CD4-positive, alpha-beta T cell treated with Interleukin-17A for 1 hour (primary cell): ENCODE measurements at places on chromosomes 4 and X.

- DNase-seq: no peak
These were observed 14.9 kb downstream of the TIFA start for GRCh38 chr4:112270640-112271421.

DNA sequence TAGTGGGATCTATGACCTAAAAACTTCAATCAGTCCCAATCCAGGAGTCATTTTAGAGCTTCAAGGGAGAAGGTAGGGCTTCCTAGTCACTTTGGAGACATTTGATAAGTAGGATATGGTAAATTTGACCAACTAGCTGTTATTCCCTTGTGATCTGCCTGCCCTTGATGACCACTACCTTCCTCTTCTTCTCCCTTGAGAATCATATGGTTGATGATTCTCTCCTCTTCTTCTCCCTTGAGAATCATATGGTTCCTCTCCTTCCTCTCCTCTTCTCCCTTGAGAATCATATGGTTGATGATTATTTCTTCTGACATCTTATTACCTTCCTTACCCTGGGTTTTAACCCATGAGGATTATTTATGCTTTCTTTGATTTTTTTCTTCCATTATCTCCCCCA lies 482.6 kb upstream of the TENM3 start:
- DNase-seq: no peak

GRCh38 chr4:53713767-53714166 lies 122.5 kb upstream of the LNX1 start:
- DNase-seq: no peak

DNA sequence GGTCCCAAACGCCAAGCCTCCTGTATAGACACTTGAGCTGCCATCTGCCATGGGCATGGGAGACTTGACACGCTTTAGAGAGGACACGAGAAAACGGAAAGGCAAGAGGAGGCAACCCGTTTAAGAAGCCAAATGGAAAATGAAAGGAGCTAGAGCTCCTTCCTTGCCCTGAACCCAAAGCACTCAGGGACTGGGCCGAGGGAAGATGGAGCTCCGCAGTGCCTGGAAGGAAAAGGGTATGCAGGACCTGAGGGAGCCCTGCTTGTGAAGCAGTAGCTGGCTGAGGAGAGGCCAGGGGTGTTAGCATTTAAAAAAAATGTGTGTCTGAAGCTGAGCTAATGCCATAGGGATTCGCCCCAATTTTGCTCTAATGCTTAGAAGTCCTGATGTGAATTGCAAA lies 15.1 kb downstream of the MCF2 start:
- no peak for DNase-seq

- DNase-seq: no peak
These were observed 621.5 kb upstream of the HTR2C start for GRCh38 chrX:113962343-113962742.

GRCh38 chr4:158111241-158111640 lies 61.6 kb downstream of the GASK1B start:
- DNase-seq: no peak
